Cortex of kidney (tissue), 1 donor: ENCODE measurements at places on chromosomes 1 and 21.

GRCh38 chr1:205525495-205526285, 21.2 kb downstream of the CDK18 start:
- no peak for DNase-seq

DNA sequence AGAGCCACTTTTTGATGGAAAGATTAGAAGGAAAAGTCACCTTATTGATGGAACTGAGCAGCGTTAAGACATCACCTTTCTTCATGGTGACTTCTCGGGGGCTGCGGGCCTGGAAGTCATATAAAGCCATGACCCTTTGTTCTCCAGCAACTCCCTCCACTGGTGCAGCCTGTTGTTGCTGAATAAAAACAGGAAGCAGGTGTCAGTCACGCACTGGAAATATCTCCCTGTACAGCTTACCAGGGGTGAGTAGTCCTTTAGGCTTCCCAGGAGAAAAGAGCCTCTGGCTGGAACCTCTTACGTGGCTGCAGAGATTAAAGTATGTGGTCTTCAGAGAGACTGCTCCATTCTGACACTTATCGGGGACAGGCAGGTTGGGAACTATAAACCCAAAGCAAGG, 31.9 kb downstream of the SPTA1 start:
- DNase-seq = no peak

DNA sequence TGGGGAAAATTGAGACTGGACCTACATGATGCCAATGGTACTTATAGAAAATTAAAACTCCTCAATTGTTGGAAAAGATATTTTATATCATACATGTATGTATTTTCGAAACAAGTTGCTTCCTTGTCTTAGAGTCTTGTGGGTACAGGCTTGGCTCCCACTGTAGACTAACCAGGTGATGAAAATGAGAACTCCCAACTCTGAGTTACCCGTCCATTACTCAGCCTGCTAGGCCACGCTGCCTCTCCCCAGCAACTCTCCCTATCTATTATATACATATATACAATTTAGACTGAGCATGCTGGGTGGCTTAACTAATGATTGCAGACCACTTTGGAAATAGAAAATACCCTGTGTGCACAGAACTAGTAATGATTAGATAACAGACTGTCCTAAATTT, 628.7 kb downstream of the LMO4 start:
- DNase-seq = no peak

DNA sequence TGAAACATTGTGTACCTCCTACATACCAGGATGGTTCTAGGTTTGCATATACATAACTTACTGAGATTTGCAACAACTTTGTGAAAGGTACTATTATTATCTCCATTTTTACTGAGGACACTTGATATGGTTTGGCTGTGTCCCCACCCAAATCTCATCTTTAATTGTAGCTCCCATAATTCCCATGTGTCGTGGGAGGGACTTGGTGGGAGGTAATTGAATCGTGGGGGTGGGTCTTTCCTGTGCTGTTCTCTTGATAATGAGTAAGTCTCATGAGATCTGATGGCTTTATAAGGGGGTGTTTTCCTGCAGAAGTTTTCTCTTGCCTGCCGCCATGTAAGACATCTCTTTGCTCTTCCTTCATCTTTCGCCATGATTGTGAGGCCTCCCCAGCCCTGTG, 40.1 kb downstream of the IGSF21 start:
- no peak for DNase-seq

- DNase-seq = no peak
Observed at GRCh38 chr1:162383516-162383915, 2.0 kb downstream of the C1orf226 start.

- DNase-seq = no peak
Observed at GRCh38 chr1:93716941-93717368, 35.3 kb upstream of the BCAR3 start.

- no peak for DNase-seq
Observed at GRCh38 chr1:46605232-46605631, 1.2 kb upstream of the MKNK1 start.

- DNase-seq = no peak
Observed at GRCh38 chr1:67347688-67348472, 40.2 kb downstream of the IL12RB2 start.

DNA sequence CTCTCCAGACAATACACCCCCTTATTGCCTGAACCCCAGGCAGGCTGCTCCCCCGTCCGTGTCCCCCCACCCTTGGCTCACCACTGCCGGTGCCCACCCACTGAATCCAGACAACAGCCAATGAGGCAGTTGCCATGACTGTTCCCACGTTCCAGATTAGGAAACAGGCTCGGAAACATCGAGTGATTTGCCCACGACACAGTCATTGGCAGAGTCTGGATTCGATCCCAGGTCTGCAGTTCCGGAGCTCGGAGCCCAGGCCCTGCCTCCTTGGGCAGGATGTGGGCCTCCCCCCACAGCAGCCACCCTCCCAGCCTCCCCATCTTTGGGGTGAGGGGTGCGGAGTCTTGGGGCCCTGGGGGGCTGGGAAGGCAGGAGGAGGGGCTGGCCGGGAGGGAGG, 20.3 kb upstream of the CLSTN1 start:
- no peak for DNase-seq

DNA sequence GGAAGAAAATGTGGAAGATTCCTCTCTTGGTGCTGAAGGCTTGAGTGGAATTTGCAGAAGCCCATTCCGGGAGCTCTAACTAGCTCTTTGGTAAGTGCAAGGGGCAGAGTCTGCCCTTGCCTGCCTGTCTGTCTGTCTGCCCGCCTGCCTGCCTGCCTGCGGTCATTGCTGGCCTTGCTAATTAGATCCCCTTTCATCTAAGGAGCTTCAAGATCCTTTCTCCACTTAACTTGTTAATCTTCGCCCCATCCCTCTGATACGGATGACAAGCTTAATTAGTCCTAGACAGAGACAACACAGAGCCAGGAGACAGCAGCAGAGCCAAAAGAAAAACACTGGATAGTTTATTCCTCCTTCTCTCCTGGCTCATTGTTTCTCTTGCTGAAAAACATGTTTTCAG, 80.2 kb upstream of the GADD45A start:
- DNase-seq = no peak

- DNase-seq = no peak
Observed at GRCh38 chr1:232690285-232690935, 60.5 kb upstream of the SIPA1L2 start.

DNA sequence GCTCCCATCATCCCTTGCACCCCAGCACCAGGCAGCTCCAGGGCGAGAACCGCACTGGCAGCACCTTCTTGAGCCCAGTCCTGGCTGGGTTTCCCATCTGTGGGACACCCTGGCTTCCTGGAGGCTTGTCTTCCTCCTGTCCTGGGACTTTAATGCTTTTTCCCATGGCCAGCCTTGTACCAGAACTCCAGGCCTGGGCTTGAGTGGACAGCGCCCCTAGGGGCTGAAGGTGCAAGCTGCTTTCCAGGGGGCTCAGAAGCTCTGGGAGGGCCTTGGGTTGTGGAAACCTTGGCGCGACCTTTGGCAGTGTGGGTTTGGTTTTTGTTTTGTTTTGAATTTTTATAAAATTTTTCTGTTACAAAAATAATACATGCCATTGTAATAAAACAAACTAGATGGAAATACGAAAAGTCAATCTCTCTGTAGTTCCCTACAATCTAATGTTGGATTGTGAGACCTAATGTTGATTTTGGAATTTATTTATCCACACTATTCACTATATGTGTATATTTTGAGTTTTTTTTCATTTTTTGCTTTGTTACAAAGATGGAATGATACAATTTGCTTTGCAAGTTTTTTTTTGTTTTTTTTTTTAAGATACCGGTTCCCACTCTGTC, 33.8 kb upstream of the RPL11 start:
- no peak for DNase-seq

- DNase-seq = no peak
Observed at GRCh38 chr1:37047542-37047941, 13.2 kb upstream of the GRIK3 start.

- no peak for DNase-seq
Observed at GRCh38 chr1:36573445-36573844, 90.7 kb upstream of the CSF3R start.

DNA sequence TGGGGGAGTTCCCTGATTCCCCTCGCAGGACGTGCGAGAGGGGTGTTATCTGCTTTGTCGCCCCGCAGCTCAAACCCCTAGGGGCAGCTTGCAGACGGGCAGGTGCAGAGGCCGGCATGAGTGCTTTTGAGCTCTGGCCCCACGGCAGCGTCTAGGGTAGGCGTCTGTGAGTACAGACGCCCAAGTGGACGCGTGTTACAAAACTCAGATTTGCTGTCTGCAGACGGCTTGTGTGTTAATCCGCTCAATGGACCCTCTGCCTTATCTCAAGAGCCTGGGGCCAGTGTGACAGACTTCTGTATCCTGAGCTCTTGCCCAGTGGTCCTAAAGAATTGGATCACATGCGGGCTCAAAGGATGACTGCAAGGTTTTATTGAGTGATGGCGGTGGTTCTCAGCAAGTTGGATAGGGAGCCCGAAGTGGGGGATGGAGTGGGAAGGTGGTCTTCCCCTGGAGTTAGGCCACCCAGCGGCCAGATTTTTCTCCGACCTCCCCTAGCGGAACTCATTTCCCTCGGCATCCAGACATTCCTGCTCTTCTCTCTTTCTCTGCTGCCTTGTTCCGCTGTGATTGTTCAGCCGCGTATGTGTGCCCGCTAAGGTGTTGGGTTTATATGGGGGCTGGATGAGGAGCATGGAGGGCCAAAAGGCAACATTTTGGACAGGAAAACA, 9.4 kb downstream of the CFHR4 start:
- no peak for DNase-seq

- no peak for DNase-seq
Observed at GRCh38 chr1:2474933-2475371, 1.1 kb upstream of the PLCH2 start.

- no peak for DNase-seq
Observed at GRCh38 chr1:4214826-4215225, 314.8 kb upstream of the C1orf174 start.

DNA sequence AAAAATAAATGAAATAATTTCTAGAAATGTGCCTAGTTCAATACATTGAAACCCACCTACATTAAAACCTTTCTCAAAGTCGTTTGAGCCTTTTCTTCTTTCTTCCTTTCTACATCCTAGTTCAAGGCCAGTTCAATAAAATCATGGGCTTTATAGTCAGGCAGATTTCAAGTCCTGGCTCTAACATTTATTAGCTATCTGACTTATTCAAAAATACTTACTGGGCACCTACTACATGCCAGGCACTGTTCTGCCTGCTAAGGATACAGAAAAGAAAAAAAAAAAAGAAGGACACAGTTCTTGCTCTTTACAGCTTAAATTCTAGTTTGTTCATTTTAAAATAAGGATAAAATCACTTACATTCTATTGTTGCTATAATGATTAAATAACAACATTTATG, 134.2 kb upstream of the FGGY start:
- no peak for DNase-seq

DNA sequence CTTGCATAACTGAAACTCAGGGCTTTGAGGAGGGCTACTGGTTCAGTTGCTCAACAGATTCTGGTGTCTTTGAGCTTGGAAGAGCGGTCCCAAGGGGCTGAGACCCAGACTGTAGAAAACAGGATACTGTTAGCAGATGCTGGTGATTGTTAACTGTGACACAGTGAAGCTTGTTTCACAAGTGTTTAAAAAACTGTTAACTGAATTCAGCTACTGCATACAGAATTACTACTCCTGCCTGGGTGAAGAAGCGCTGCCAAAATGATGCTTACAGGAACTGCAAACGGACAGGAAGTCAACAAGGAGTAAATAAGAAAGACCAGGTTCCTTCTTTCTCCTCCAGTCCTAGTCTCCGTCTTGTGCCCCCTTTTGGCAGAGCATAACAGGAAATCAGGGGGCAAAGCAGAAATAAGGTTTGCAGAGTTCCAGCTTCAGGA, 195.3 kb upstream of the USP25 start:
- no peak for DNase-seq

DNA sequence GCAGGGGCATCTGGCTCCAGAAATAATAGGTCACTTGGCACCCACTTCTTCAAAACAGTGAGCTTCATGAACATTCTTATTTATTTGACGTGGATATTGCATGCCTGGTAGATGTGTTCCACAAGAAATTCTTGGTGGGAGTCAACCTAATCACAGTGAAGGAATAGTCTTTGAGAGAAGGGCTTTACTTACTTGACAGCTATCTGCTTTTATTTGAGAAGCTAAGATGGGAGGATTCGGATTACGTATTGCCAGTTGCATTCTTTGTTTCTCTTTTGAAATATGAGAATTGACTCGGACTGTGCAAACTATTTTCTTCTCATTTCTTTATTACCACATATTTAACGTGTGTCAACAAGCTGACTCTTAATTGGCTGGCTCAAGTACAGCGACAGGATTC, 117.2 kb downstream of the FASLG start:
- no peak for DNase-seq

DNA sequence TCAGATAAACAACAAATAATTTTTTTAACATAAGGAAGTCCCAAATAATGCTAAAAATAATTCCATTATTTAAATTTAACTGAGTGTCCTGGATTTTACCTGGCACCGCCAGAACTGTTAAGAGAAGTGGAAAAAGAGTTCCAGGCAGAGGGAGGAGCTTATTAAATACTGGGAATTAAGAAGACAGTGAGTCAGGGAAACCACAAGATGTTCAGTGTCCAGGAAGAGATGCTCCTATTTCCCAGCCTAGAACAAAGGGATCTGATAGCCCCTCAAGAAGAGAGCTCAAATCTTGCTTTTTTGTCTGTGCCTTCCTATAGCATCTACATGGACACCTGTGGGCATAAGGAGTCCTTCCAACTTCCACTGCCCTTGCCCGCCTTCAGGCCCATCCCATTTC, 85.9 kb downstream of the PGM1 start:
- no peak for DNase-seq

GRCh38 chr1:20167126-20167525, 18.8 kb upstream of the UBXN10 start:
- no peak for DNase-seq

GRCh38 chr1:201456499-201457309, 12.3 kb downstream of the PHLDA3 start:
- DNase-seq = no peak

DNA sequence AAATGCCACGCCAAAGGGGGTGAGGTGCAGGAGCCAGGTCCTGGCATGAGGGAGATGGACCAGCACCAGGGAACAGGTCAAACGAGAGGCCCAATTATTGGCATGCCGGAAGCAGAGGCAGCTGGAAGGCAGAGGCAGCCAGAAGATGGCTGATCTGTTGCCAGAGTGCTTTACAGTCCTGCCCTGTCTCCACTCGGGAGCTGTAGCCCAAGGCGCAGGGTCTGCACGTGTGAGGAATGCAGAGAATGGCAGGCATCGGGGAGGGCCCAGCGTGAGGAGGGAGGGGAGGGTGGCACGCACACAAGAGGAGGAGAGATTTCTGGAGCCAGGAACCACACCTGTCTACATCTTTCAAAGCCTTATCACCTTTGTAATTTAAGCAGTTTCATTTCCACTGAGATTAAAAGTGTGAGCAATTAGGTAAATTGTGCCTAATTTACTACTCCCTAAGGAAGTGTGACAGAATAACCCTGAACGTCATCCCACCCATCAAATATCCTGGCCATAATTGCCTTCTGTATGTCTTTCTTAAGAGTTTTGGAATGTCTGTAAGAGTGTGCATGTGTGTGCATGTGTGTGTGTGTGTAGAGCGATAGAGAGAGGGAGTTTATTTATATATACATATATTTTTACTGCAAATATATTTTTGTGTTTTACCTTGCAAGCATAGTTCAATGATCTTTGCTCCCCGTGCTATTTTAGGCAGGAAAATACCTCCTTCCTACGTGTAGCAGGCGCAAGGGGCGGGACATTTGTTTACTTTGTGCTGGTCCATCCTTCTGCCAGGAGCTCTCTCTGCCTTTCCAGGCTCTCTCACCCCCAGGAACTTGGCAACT, 125.5 kb upstream of the SERBP1 start:
- no peak for DNase-seq
